ENCODE measurements at places on chromosomes 5 and 9.

- no peak for DNase-seq
Observed at GRCh38 chr5:43121913-43122484, 1.3 kb downstream of the ZNF131 start.

- DNase-seq = no peak
Observed at GRCh38 chr5:119820016-119820415, 190.7 kb downstream of the FAM170A start.

DNA sequence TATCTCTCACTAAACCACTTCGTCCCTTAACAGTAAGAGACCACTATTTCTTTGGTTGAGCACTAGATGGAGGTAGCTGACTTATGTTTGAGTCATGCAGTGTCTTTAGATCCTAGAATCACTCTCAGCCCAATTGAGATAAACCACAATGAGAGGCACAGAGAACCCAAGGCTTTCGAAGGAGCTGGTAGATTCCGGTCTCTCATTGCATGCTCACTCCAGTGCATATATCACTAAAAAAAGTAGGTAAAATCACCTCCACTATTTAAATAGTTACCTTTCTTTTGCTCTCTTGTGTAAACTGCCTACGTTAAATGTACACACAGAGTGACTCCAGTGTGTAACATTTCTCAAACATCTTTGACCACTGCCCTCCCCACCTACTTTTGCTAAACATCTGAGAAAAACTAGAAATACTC is 27.6 kb downstream of the ACTL7A start:
- DNase-seq = no peak

- DNase-seq = no peak
Observed at GRCh38 chr5:6856653-6857052, 143.4 kb downstream of the TENT4A start.

GRCh38 chr5:69090158-69090557 is 3.7 kb upstream of the SLC30A5 start:
- no peak for DNase-seq

- no peak for DNase-seq
Observed at GRCh38 chr9:23630488-23630887, 195.6 kb downstream of the ELAVL2 start.

GRCh38 chr5:5014586-5015235 is 125.4 kb upstream of the ADAMTS16 start:
- no peak for DNase-seq
